ENCODE measurements at places on chromosomes 16 and 17.
A peak's percentile ranks its signal among the peaks of the same experiment; 100 is the strongest.

GRCh38 chr17:82107341-82107860 is 9.4 kb upstream of the FASN start:
- no peak for DNase-seq

DNA sequence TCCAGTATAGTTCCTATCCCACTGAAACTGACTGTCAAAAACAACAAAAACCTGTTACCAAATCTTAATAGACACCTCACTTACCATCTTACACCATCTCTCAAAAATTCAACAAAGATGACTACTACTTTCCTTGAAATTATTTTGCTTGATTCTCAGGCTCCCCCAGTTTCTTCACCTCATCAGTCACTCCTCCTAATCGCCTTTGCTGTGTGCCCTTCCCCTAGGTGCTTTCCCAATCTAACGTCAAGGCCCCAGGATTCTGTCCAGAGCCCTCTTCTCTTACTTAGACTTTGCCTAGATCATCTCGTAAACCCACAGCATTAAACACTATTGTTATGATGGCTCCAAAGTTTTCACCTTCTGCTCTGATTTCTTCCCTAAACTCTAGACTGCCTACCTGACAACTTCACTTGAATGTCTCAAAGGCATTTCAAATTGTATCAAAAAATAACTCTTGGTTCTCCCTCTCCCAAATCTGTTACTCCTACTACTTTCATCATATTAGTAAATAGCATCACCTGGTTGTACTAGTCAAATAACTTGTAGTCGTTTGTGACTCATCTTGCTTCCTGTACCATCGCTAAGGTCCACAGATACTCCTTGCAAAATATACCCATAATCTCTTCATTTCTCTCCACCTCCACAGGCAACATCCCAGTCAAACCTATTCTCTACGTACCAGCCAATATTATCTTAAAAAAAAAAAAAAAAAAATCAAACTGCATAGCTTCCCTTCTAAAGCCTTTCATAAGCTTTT is 18.0 kb downstream of the C16orf87 start:
- DNase-seq = no peak

- DNase-seq = no peak
These were observed 87.7 kb downstream of the KCNJ12 start for GRCh38 chr17:21463779-21464407.

GRCh38 chr17:15883617-15884111 is 61.3 kb upstream of the ADORA2B start:
- no peak for DNase-seq

- DNase-seq = no peak
These were observed 1.2 kb downstream of the MMP2 start for GRCh38 chr16:55480228-55480655.

GRCh38 chr16:76885776-76886537 is 305.0 kb upstream of the MON1B start:
- no peak for DNase-seq

GRCh38 chr17:65103896-65104295 is 33.3 kb upstream of the RGS9 start:
- DNase-seq = no peak

DNA sequence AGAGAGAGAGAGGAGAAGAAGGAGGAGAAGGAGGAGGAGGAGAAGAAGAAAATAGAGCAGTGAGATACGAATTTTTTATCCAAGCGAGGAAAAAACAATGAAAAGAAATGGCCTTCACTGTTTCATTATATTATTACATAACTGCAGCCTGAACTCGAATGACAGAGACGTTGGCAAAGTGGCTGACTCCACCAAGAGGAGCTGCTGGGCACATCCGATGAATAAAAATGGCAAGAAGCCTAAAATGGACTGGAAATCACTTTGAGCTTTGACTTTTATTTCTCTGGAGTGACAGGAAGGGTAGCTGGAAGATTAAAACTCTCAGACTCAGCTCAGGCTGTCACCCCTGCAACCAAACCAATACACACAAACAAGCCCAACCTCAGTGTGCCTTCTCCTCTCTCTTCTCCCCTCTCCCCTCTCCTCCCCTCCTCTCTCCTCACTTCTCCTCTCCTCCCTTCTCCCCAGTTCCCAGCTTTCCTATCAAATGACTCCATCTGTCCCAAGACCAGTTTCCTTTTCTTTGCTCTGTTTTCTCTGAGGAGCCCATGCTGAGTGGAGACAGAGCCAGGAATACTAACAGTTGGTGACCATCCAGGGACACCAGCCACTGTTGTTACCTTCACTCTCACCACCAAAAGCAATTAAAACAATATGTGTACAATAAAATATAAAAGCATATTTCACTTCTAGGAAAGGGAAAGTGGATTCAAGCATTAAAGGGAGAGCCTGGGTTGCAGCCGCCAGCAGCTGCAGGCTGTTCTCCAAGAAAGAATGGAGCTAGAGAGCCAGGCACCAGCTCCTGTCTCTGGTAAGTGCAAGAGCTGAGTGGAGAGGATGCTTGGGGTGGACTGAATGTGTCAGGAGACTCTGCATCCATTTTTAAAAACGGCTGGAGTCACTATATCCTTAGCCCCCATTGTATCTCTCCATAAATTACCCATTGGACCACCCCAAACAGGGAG is 51.2 kb downstream of the SOX9 start:
- DNase-seq = no peak

DNA sequence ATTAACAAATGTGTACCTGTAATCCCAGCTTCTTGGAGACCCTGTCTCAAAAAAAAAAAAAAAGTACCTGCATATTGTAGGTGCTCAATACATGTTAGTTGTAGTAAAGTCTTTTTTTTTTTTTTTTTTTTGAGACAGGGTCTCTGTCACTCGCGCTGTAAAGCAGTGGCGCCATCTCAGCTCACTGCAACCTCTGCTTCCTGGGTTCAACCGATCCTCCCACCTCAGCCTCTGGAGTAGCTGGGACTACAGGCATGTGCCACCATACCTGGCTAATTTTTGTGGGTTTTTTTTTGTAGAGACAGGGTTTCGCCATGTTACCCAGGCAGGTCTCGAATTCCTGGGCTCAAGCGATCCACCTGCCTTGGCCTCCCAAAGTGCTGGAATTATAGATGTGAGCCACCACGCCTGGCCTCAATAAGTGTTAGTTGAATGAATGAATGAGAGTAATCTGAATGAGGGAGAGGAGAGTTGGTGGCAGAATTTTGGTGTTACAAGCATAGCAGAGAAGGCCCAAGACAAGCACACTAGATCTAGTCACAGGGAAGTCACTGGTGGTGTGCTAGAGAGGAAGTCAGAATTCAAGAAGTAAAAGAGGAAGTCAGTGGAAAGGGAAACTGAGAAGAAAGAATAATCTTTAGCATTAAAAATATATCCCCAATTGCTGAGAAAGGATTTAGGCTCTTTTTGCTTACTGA is 9.4 kb upstream of the MYL4 start:
- DNase-seq = no peak

DNA sequence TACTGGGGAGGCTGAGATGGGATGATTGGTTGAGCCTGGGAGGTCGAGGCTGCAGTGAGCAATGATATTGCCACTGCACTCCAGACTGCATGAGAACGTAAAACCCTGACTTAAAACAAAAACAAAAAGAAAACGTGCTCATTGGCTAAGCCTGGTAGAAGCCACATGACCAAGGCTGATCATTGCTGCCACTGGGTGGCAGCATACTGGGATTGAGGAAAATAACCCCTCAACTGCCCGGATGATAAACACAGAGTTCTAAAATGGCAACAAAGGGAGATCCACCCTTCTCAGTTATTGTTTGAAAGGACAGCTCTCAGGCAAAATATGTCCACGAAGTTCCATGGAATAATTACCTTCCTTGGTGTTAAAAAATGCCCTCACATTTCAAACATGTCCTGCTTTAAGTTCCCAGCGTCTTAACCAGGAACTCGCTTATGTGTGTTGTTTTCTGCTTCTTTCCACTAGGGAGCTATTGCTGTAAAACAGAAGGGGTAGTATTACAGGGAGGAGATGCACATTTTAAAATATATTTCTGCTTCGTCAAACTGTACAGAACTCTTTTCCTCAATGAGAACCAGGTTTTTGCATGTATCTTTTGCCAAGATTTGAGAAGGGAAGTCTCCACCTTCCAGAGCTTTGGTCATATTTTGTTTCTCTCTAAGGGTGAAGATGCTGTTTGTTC is 675.3 kb downstream of the MAF start:
- DNase-seq = no peak

DNA sequence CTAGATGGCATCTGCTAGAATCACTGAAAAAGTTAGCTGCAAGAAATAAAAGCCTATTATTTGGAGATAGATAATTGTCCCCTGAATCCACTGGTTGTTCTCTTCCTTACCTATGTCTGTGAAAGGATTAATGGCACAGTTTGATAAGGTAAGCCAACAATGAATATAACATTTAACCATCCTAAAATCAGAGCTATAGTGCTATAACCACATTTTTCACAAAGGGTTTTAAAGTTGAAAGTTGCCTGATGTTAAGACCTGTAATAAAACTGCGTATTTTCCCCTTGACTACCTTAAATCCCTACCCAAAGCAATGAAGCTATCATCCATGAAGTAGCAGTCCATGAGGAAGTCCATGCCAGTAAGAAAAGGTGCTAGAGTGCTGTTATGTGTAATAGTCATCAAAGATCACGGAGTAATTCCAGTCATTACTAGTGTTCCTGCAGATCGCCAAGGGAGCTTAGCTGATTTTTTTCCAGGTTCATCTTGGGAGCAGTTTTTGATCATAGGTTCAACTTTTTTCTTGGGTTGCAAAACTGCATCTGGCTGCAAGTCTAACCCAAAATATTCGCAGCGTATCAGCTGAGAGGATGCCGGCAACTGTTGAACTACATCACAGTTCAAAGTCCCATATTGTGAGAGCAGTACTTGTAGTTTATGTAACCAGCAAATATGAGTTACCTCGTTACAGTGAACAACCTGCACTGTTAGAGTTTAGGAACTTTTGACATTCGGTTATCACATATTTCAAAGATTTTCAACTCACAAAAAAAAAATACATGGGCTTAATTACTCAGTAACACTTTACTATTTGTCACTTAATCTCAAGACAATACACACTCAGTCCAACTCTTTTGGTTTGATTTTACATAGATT is 18.2 kb upstream of the RSL1D1 start:
- no peak for DNase-seq

- DNase-seq = peak; percentile 72
These were observed 17.0 kb downstream of the CAVIN1 start for GRCh38 chr17:42405963-42406495.

DNA sequence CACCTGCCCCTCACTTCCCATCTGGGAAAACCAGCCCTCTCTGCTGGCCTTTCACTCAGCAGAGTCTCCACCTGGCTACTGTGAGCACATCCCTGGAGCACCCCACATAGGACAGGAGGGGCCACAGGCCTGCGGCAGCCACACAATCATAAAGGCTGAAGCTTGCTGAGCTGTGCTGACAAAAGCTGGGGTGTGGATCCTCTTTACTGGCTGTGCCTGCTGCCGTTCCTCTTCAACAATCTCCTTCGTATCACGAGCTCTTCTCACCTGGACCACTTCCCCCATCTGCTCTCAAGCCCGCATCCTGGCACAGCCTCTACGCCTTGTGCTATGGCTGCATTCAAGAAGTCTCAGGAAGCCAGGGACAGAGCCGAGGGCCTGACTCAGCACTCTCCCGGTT is 86.1 kb downstream of the ZNF778 start:
- no peak for DNase-seq

GRCh38 chr16:53369921-53370320 is 64.3 kb upstream of the RBL2 start:
- DNase-seq = no peak

GRCh38 chr17:50190603-50191358 is 10.7 kb downstream of the COL1A1 start:
- DNase-seq = no peak

- no peak for DNase-seq
These were observed 36.0 kb upstream of the CCL1 start for GRCh38 chr17:34398990-34399389.

All from stimulated activated CD8-positive, alpha-beta memory T cell treated with anti-CD3 and anti-CD28 coated beads, Interleukin-7, amount 100 ng/mL, for 1 hour (primary cell).